ENCODE measurements at places on chromosomes 3 and 15.

- DNase-seq = no peak
Measured at GRCh38 chr15:38782156-38782555, 217.5 kb upstream of the RASGRP1 start.

- no peak for DNase-seq
Measured at GRCh38 chr3:98038286-98038685, 3.2 kb upstream of the GABRR3 start.

GRCh38 chr15:48617619-48618018 is 27.9 kb downstream of the FBN1 start:
- no peak for DNase-seq

GRCh38 chr3:134879990-134880389 is 84.9 kb downstream of the EPHB1 start:
- no peak for DNase-seq

DNA sequence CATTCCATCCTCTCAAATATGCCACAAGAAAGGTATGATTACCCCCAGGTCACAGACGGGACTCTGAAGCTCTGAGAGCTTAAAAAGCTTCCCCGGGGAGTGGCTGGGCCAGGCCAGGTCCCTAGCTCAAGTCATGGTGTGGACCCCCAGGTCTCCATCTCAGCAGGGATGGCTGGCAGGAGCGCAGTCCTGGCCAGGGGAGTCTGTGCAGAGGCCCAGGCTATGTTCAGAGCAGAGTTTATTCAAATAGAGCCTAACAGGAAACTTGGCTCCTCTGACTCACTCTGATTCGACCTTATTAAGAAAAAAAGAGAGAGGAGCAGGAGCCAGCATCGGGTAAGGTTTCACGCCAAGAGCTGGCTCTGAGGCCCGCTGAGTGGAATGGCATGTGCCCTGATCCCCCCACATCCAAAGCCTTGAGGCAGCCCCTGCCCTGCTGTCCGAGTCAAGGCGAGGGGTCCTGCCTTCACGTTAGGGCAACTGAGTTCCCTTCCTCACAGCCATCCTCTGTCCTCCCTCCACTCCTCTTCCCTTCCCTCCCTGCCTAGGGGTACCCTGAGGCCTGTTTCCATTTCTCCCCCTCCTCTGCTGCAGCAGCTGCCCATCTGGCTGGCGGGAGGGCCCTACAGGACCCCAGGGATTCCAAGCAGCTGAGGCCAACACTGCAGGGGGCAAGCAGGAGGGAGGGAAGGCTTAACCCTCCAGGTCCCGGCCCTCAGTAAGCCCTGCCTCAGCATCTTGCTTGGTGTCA is 1.9 kb upstream of the LOXL1 start:
- DNase-seq = no peak

- no peak for DNase-seq
Measured at GRCh38 chr3:187737368-187738070, 7.7 kb downstream of the BCL6 start.

DNA sequence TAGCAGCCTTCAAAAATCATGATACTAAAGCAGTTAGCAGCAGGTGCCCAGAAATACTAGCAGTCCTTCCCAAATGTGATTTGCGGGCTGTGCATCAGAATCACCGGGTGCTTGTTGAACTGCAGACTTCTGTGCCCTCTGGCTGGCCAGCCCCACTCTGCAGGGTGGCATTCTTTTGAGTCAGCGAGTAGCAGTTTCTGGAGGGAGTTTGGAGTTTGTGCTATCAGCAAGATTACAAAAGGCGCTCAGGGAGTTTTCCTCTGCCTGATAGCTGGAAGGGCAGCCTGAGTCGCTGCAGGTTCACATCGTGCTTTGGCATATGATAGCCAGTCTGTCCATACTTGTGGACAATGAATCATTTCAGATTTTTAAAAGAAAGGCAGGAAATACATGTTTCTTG is 57.6 kb downstream of the CLDN11 start:
- no peak for DNase-seq

- no peak for DNase-seq
Measured at GRCh38 chr15:85333132-85333831, 47.1 kb upstream of the AKAP13 start.

GRCh38 chr3:36729204-36730056 is 34.9 kb downstream of the DCLK3 start:
- DNase-seq = peak; percentile 20

DNA sequence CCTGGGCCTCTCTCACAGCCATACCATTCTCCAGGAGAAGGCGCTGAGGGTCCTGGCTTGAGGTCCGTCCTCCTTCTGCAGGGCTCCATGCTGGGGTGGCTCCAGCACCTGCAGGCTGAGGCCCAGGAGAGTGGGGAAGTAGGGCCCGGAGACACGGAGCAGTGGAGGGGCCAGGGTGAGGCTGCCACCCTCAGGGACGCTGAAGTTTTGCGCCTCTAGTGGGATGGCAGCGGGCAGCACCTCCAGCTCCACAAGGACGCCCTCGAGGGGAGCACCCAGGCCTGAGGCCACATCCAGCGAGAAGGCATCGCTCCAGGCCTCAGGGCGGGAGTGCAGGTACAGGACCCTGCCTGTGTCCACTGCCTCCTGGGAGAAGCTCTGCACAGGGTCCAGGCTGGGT is 27.5 kb downstream of the CSPG4 start:
- DNase-seq = no peak

GRCh38 chr15:53791581-53791980 is 32.1 kb upstream of the WDR72 start:
- DNase-seq = no peak

DNA sequence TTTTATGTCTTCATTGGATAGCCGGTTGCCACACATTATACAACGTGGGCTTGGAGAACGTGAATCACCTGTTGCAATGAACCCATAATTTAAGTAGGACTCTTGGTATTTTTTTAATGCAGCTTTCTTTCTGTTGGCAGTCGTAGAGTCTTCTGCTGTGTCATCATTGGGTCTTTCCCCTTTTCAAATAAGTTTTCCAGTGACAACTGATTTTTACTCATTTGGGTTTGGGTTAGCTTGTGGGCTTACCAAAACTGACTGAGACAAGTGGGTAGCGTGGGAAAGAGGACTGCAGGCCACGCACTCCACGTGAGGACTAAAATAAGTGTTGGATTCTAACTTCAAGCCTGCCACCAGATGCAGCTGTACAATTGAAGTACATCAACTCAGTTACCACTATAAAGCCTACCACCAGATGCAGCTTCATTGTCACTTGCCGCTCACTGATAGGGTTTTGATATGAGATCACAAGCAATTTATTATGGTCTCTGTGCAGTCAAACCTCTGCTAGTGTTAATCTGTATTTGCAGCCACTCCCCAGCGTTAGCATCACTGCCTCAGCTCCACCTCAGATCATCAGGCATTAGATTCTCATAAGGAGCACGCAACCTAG is 6.4 kb upstream of the CAPN7 start:
- DNase-seq = no peak

DNA sequence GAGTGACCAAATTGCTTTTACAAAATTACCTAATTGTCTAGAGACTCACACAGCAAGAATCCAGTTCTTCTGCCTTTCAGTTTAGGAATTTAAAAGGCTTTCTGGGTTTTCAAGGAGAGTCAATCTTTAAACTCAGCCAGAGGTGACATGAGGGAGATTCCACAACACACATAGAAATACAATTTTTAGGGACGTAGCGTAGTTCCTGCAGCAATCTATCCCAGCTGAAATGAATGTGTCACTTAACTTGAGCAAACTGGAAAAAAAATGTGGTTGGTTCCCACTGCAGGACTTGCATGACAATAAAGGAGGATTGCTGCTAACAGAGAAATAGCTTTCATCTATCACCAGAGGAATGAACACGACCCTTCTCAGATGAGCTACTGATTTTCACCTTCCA is 269.7 kb downstream of the OTOL1 start:
- DNase-seq = no peak

DNA sequence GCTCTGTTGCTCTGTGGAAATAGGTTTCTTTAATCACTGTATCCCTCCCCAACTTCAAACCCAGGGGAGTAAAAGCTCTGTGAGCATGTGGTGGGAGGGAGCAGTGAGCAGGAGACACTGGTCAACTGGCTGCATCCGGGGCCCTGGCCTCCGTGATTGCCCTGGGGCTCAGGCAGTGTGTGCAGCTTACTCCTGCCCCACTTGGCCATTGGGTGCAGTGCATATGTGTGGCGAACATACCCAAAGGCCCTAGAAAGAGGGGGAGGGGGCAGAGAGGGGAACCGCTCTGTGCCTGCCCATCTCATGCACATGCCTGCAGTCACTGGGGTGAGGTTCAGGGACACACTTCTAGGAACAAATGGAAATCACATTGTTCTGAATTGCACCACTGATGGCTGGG is 378.7 kb downstream of the ZBBX start:
- DNase-seq = no peak

- no peak for DNase-seq
Measured at GRCh38 chr3:120516136-120516535, 65.3 kb upstream of the FSTL1 start.

DNA sequence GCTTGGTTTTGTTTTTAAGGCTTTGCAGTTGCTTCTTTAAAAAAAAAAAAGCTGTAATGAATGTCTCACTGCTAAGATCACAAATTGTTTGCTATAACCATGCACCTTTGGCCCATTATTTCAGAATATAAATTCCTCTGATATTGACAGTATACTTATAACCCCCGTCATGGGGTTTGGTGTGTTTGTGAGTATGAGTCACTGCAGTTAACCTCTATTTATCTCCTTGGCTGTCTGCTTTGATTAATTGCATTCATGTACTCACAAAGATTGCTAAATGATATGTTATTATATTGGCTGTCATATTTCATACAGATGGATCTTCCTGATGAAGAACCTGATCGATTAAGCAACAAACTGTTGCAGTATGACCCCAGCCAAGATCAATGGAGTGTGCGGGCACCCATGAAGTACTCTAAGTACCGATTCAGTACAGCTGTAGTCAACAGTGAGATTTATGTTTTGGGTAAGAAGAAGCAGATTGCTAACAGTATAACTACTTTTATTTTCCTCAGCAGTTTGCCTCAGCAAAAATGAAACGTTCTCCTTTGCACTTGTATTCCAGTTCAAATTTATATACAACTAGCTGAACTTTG is 14.9 kb downstream of the KBTBD12 start:
- DNase-seq = no peak

DNA sequence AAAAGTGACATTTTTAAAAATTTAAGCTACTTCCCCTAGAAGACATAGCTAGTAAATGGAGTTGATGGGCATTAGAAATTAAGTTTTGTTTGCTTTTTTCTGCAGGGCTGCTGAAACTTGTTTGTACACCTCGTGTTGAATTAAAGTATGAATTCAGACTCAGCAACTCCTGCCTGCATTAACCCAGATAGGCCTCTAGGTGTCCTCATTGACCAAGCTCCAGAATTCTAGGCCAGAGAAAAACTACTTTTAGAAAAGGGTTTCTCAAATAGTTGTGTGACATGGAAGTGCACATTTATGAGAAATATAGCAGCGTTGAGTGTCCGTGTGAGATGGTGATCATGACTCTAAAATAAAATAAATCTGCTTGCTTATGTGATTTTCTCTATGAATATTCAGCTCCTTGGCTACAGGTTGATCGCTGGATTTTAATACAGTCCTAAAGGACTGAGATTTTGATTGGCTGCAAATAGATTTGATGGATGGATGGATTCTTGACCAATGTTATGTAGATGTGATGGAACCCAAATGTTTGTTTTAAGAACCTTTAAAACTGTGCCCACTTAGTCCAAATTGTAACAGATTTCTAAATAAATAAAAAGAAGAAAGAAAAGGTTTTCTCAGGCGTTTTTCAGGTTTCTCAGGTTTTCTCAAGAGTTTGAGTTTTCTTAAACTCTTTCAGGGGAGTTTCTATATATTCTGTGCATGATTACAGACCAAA is 39.4 kb upstream of the LMOD3 start:
- peak; percentile 20 for DNase-seq

GRCh38 chr15:89370120-89370977 is 35.7 kb upstream of the POLG start:
- DNase-seq = no peak

DNA sequence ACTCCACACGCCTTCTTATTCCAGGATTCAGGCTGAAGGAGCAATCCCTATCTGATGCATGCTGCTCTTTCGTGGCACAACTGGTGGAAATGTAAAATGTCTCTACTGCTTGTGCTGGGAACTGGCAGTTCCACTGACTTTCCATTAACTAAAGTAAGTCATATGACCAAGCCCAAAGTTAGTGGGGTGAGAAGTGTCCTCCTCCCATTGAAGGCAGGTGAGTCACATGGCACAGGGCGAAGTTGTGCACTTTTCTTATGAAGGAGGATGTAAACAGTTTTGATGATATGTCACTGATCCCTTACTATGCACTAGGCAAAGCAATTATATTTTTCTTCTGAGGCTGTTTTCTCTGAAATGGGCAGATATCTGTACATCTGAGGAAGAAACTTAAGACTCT is 51.6 kb downstream of the SLC7A14 start:
- no peak for DNase-seq

- DNase-seq = no peak
Measured at GRCh38 chr3:161348796-161349400, 22.4 kb downstream of the SPTSSB start.

DNA sequence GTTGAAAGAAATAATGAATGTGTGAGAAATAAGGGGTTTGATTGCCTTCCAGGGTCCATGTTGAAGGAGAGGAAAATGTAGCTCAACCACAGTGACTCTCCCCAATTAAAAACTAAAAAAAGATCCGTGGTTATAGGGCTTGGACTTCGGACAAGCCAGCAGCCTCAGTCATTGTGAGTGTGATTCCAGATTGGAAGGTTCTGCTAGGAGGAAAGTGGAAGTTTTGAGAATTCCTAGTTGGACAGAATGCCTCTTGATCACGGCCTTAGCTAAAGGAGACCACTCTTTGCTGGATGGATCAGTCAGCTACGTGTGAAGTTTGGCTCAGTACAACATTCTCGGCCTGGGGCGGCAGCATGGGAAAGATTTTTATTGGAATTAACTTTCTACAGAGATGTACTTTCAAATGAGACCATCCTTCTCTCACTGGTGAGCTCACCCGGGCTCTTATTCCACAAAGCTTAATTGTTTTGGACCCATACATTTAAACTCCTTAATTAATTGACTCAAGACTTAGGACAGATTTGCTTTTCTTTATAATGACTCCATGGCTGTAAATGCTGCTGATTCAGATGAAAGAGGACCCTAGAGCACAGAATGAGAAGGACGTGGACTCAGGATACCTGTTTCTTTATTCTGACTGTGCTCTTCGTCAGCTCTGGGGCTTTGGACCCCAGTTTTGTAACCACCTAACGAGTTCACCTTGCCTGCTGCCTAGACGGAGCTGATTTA is 27.5 kb downstream of the FLNB start:
- DNase-seq = no peak

DNA sequence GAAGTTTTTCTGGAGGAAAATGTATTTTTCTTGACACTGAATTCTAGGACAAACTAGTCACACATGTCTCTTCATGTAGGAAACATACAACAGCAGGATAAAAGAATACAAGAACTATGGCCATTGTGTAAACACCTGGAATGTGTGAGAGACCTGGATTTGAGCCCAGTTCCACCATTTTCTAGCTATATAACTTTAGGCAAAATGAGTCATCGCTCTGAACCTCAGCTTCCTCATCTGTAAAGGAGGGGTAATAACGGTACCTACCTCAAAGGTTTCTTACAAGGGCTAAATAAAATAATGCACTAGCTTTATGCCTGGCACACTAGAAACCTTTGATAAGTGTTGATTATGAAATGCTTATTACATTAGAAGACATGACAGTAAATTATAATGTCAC is 57.8 kb downstream of the RIOX2 start:
- no peak for DNase-seq
